Stimulated activated CD4-positive, alpha-beta T cell treated with anti-CD3 and anti-CD28 coated beads, TNF-alpha, amount 100 ng/mL, for 1 hour (primary cell): ENCODE measurements at places on chromosomes 7 and 10.

GRCh38 chr10:75877877-75878276 lies 446.5 kb downstream of the LRMDA start:
- no peak for DNase-seq

- DNase-seq: no peak
These were observed 97.9 kb upstream of the KLF14 start for GRCh38 chr7:130831817-130832481.

GRCh38 chr10:113047605-113047962 lies 97.5 kb downstream of the TCF7L2 start:
- DNase-seq: no peak

GRCh38 chr10:49282306-49282705 lies 16.7 kb upstream of the C10orf71 start:
- no peak for DNase-seq

GRCh38 chr10:78185693-78186055 lies 152.0 kb downstream of the RPS24 start:
- no peak for DNase-seq

- DNase-seq: no peak
These were observed 145.9 kb upstream of the ITGB1 start for GRCh38 chr10:33103863-33104379.

- DNase-seq: no peak
These were observed 97.3 kb downstream of the MYL10 start for GRCh38 chr7:101531726-101532357.

DNA sequence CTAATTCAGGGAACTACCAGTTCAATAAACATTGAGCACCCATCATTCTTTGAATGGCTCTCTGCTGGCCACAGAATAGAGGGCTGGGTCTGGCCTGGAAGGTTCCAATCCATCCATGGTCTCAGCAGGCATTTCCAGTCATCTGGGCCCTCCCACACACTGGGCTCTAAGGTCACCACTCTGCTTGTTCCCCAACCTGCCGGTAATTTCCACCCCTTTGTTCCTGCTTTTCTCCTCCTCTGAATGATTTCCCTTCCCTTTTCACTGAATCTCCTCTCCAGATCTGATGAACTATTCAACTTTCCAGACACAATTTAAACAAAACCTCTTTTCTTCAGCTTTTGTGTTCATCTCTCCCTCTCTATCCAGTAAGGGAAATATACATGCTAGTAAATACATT lies 2.6 kb downstream of the BZW2 start:
- DNase-seq: no peak

GRCh38 chr10:70578371-70578947 lies 24.1 kb downstream of the PRF1 start:
- DNase-seq: peak; percentile 17

GRCh38 chr7:42673951-42674350 lies 237.9 kb downstream of the C7orf25 start:
- DNase-seq: no peak

GRCh38 chr7:19094598-19095352 lies 22.7 kb downstream of the TWIST1 start:
- DNase-seq: no peak

DNA sequence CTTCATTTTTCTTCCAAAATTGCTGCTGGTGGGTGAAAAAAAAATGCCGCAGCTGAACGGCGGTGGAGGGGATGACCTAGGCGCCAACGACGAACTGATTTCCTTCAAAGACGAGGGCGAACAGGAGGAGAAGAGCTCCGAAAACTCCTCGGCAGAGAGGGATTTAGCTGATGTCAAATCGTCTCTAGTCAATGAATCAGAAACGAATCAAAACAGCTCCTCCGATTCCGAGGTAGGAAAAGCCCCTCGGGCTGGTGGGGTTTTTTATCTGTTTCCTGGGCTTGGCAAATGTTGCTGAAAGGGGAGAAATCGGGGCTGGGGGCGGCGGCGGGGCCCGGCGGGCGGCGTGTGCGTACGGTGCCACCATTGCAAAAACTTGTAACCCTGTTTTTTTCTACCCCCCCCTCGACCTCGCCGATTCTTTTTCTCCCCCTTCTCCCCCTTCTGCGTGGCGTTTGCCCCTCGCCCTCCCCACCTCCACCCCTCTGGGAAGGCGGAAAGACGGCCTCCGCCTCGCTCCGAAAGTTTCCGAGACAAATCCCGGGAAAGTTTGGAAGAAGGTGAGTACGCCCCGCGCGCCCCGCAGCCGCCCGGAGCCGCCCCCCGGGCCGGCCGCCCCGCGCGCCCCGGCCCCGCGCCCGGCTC lies 789 bp downstream of the TCF7L2 start:
- DNase-seq: no peak

DNA sequence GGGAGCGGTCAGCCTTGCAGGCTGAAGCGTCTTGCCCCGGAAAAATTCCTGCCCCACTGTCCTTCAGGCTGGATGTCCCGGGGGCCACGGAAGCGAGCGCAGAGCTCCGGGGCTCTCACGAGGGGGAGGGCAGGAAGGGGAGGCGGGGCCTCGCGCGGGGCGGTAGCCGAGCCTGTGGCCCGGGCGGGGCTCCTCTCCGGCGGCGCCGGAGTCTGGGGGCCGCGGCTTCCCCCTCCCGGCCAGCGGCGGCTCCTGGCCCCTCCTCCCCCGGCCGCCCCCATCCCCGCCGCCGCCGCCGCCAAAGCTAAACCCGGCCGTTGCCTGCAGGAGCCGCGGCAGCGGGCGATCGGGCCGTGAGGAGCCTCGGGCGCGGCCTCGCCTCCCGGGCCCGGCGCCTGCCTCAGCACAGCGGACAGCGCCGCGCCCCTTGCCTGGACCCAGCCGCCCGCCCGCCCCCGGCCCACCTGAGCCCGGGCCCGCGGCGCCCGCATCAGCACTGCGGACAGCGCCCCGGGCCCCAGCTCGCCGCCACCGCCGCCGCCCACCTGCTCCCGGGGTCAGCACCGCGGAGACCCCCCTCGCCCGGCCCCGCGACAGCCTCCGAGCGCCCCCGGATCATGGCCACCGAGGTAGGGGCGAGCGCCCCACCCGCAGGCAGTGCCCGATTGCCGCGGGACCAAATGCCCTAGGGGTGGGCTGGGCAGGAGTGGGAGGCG lies at the start of gene GOLGA7B:
Gene GOLGA7B, plus strand, starts transcription at position 157 of the 716 bp plus-strand sequence. Its CDS starts 461 bp downstream, at position 618.
- DNase-seq: peak; percentile 24

- no peak for DNase-seq
These were observed 105.0 kb upstream of the AMPH start for GRCh38 chr7:38736138-38736537.

GRCh38 chr7:38629651-38630510 lies 1.3 kb downstream of the AMPH start:
- DNase-seq: no peak

DNA sequence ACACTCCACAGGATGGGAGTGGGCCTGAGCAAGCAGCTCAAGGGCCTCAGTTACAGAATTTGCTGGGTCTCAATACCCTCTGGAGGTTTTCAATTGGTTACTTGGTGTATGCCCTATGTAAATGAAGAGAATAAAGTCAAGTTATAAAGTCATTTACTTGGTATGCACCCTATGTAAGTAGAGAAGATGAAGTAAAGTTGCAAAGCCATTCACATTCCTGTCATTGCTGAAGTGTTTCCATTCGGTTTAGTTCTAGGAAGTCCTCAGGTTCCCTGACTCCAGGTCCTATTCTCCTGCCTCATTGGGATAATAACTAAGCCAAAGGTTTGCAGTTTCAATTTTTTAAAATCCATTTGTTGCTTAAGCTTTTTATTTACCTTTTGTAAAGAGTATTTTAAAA lies 272.6 kb upstream of the NPSR1 start:
- no peak for DNase-seq

GRCh38 chr7:14137676-14138075 lies 148.2 kb upstream of the ETV1 start:
- DNase-seq: no peak

- no peak for DNase-seq
These were observed 20.2 kb upstream of the VOPP1 start for GRCh38 chr7:55592492-55592891.

DNA sequence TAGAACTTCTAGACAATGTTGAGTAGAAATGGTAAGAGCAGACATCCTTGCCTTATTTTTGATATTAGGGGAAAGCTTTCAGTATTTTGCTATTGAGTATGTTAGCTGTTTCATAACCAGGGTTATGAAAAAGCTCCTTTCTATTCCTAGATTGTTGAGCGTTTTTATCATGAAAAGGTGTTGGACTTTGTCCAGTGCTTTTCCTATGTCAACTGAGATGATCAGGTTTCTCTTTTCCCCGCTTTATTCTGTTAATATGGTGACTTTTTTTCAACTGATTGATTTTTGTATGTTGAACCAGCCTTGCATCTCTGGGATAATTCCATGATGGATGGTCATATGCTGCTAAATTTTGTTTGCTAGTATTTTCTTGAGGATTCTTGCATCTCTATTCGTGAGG lies 58.5 kb downstream of the LCOR start:
- no peak for DNase-seq

- DNase-seq: no peak
These were observed 7.8 kb downstream of the RNF216 start for GRCh38 chr7:5773661-5774086.

- no peak for DNase-seq
These were observed 44.2 kb upstream of the RNF148 start for GRCh38 chr7:122746948-122747347.

DNA sequence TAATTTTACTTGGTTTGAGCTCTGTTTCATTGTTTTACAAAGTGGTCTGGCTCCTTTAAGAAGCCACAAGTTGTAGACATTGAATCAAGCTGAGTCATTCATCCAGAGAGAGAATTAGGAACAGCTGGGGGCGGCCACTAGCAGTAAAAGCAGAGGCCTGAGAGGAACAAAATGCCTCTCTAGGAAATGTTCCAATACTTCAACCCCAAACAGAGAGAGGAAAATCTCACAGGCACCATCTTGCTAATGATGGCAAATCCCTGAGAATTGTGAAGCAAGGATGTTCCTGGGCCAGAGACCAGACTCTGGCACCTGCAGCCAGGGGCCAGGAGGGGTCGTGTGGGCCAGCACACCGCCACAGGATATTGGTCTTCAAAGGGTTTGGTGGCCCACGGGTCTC lies 26.5 kb upstream of the TRIL start:
- no peak for DNase-seq

DNA sequence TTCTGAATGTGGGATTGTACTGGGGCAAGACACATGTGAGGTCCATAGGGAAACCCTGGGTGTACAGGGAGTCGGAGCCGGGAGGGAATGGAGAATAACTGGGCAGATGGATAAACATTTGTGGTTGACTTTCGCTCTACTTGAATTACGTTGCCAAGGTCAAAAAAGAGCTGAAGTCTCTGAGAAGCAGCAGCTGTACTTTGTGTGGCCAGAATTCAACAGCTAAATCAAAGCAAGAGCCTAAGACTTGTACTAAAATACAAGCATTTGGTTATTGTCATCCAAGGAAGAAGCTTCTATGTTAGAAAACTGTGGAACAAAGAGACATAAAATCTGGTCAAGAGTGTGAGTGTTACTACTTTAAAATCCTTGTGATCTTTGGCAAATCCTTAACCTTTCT lies 457.2 kb downstream of the ARL4A start:
- DNase-seq: no peak

GRCh38 chr10:113063043-113063967 lies 113.3 kb downstream of the TCF7L2 start:
- no peak for DNase-seq

DNA sequence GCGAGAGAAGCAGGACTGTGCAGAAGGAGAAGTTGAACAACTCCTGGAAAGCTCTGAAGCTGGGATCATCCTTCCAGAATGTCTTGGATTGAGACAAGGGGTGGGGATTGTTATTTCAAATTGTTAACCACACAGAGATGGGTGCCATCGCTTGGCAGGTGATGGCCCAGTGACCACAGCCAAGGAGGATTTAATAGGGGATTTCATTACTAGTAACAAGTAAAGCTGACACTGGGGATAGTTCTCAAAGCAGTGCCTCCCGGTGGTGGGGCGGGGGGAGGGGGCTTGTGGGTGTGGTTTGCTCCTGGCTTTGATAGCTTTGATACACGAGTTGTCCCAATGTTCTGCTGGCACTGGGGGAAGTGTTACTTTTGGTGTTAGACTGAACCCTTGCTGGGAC lies 59.2 kb downstream of the ZNF503 start:
- DNase-seq: no peak

DNA sequence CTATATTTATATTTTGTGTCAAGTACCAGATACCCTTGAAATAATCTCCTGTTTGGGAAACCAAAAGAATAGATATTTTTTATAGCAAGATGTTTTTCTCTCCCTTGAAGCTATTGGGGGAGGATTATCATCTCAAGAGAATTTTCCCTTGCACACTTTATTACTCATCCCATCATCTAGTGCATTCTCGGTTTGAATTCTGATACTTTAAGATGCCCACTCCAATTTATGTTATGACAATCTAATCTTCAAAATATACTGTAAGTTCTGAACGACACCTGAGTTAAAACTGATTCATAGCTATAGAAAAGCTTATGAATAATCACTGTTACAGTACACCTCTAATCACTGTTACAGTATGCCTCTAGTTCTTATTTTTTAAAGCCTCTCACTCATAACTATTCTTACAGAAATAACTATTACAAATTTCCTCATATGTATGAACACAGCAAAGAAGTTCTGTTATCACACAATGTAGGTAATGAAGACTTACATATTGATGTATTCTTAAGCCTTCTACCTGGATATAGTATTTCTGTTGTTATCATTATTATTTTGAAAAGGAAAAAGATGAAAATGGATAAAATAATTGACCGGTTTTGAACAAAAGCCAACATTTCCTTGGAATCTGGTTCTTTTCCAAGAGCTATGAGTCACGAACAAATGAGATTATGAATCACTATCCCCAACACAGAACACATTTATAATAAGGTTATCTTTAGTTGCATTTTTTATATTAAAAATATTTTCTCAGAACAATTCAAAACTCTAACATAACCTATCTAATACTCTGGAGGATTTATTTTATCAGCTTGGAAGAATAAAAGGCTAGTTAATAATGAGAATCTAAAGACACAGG lies 72.3 kb upstream of the FAM13C start:
- DNase-seq: no peak

- DNase-seq: no peak
These were observed 71.9 kb downstream of the ORC5 start for GRCh38 chr7:104135760-104136558.

DNA sequence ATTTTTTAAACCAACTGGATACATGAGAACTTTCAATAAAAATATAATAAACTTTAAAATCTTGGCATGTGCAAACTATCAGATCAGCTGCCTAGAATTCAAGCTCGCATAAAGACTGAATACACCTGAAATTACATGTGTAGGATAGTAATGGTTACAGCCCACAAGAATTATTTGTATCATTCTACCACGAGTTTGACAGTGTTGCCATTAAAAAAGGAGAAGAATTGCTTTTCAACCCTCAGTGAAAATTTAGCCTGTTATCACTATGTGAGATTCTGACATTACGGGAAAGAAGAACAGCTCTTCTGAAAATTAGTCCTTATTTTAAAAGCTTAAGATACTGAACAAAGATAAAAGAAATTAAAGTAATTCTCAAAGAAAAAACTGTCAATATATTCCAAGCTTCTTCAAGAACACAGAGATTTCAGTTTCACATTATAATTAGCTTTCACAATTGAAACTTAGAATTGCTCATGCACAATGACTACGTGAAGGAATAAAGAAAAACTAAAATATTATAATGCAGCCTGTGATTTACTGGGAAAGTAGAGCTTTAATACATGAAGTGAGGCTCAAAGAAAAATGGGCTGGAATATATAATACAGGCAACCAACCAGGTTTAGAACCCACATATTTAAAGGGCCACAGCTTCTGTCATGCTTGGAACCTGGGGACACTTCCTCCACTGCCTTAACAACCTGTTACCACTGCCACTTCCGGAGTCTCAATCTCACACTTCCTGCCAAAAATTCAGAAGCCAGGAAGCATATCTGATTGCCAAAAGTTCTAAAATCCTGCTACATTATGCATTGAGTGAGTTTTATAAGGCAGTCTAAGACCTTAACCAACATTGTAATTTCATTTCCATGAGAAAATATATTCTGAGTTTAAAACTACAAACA lies 23.2 kb downstream of the TPK1 start:
- DNase-seq: no peak
